SK-N-SH (cell line): ENCODE measurements at places on chromosomes 1 and 21. TPM values are rescaled to one million over a fixed set of nuclear protein-coding genes. Genes with fewer than 3 reads are reported as not detected.

DNA sequence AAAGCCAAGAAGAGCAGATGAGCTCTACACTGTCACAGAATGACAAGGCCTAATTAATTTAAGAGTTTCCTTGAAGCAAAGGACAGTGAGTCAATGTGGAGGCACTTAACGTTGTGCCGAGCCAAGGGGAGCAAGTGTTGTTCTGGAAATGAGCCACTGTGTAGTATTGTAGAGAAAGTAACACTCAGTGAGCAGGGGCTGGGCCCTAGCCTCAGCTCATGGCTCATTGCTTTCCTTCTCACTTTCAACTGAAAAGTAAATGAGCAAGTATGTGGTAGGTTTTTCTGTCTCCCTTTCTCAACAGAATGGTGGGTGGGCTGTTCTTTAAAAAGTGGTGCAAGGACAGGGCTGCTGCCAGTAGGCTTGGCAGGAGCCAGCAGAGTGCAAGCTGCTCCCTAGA lies 11.8 kb upstream of the KIAA0040 start:
- DNase-seq, result no peak
- no peak overlapping the region for H3K27ac ChIP-seq
- no peak overlapping the region for H3K4me3 ChIP-seq
- no peaks in the 10 kb centered on the region for H3K4me1 ChIP-seq
- no peaks in the 10 kb centered on the region for H3K36me3 ChIP-seq

GRCh38 chr1:10848109-10848684 lies 51.8 kb upstream of the CASZ1 start:
- no peak overlapping the region for H3K27ac ChIP-seq
- H3K4me1 ChIP-seq, result no peaks in the 10 kb centered on the region
- DNase-seq, result no peak
- H3K4me3 ChIP-seq, result no peak overlapping the region
- no peaks in the 10 kb centered on the region for H3K36me3 ChIP-seq

The PPIAL4G gene
- polyA plus RNA-seq, result not detected in 2 replicates

GRCh38 chr1:197904126-197904787 lies 1.8 kb downstream of the C1orf53 start:
- peaks cover 6% of the 10 kb centered on the region for H3K4me1 ChIP-seq
- no peak overlapping the region for H3K27ac ChIP-seq
- no peaks in the 10 kb centered on the region for H3K36me3 ChIP-seq
- no peak for DNase-seq
- no peaks in the 10 kb centered on the region for H3K27me3 ChIP-seq

The MT1HL1 gene
- not detected in 2 replicates for polyA plus RNA-seq

- H3K27ac ChIP-seq, result no peak overlapping the region
- no peak for DNase-seq
- H3K27me3 ChIP-seq, result no peaks in the 10 kb centered on the region
- H3K4me3 ChIP-seq, result no peak overlapping the region
These were observed 949.4 kb upstream of the ADGRL4 start for GRCh38 chr1:79955966-79956365.

The CLEC20A gene
- polyA plus RNA-seq, result not detected in 2 replicates

DNA sequence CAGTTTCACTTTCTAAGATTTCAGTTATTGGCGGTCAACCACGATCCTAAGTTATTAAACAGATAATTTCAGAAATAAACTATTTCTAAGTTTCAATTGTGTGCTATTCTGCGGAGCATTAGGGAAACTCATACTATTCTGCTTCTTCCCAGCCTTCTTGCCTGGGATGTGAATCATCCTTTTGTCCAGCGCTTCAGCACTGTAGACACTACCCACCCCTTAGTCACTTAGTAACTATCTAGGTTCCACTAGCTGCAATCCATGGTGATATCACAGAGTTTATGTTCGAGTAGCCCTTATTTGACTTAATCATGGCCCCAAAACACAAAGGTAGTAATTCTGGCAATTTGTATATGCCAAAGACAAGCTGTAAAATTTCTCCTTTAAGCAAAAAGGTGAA lies 279.9 kb upstream of the ADAMTS5 start:
- no peaks in the 10 kb centered on the region for H3K4me1 ChIP-seq
- no peaks in the 10 kb centered on the region for H3K27me3 ChIP-seq
- no peak overlapping the region for H3K27ac ChIP-seq

GRCh38 chr1:2977886-2978611 lies 43.2 kb upstream of the ACTRT2 start:
- no peak for DNase-seq
- no peaks in the 10 kb centered on the region for H3K27me3 ChIP-seq
- H3K4me3 ChIP-seq, result no peak overlapping the region
- H3K27ac ChIP-seq, result no peak overlapping the region

- peaks cover 3% of the 10 kb centered on the region; the same call in 1 of the 2 replicates for H3K27me3 ChIP-seq
- no peak within 1 kb of the TSS for H3K27ac ChIP-seq
- peaks cover 20% of the 10 kb centered on the region; the same call in 1 of the 2 replicates for H3K4me1 ChIP-seq
- DNase-seq, result peak; percentile 99
- H3K4me3 ChIP-seq, result peak within 1 kb of the TSS; percentile 62
- no peaks in the 10 kb centered on the region for H3K36me3 ChIP-seq
These were observed at the start of gene RPS6KA1 for GRCh38 chr1:26529655-26530409. Gene RPS6KA1 (plus strand): TSS chr1:26529761. CDS start chr1:26529921, 160 bp downstream.

The VANGL1 gene
- 5.4 TPM in 2 replicates for polyA plus RNA-seq

DNA sequence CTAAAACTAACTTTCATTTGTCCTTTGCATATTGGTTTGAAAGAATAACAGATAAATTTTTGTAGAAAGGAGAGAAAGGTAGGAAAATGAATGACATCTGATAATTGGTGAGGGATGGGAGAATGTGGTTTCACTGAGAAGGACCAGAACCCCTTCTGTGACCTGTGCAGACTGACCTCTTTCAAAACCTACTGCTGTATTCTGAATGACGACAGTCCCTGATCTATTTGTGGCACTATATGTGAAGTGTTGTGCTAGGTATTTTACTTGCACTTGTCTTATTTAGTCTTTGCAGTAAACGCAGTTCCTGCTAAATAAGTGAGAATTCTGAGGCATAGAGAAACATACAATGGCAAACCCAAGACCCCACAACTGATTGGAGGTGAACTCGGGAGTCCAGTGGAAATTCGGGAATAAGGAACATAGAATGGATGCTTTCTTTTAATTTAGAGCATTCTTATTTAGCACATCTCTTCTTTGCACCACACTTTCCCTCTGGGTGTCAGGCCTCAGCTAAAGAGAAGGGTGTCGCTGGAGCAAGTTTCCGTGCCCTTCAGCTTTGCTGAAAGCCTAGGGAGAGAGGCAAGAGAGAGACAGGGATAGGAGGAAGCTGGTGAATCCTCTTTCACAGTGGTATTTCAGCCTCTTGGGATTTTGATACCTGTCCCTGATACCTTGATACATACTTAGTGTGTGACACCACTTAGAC lies 230.2 kb downstream of the PAPPA2 start:
- DNase-seq, result no peak
- H3K27me3 ChIP-seq, result no peaks in the 10 kb centered on the region
- H3K36me3 ChIP-seq, result no peaks in the 10 kb centered on the region
- peaks cover 23% of the 10 kb centered on the region; the same call in 1 of the 2 replicates for H3K4me1 ChIP-seq

DNA sequence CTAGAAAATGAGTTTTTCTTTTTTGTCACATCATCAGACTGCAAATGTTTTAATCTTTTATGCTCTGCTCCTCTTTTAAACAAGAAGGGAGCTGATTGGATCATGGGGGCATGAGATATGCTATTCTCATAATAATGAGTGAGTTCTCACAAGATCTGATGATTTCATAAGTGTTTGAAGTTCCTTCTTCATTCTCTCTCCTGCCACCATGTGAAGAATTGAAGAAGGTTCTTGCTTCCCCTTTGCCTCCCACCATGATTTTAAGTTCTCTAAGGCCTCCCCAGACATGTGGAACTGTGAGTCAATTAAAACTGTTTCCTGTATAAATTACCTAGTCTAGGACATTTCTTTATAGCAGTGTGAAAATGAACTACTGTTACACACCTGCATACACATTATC lies 218.2 kb downstream of the NRIP1 start:
- no peaks in the 10 kb centered on the region for H3K4me1 ChIP-seq
- no peak overlapping the region for H3K27ac ChIP-seq
- no peak overlapping the region for H3K4me3 ChIP-seq

DNA sequence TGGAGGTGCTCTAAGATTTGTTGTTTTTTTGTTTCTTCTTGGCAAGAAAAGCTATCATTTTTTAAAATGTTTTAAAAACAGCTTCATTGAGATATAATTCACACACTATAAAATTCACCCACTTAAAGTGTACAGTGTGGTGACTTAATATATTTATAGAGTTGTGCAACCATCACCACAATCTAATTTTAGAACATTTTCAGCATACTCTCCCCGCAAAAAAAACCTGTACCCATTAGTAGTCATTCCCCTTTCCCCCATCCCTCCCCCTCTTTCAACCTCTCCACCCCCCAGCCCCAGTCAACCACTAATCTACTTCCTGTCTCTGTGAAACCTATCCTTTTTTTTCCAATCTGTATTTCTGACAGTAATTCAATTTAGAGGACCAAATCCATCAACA lies 30.6 kb downstream of the ZC3H11B start:
- H3K27ac ChIP-seq, result no peak overlapping the region
- no peak for DNase-seq
- no peaks in the 10 kb centered on the region for H3K4me1 ChIP-seq

GRCh38 chr1:167718914-167719691 lies 2.7 kb upstream of the MPZL1 start:
- no peak overlapping the region for H3K27ac ChIP-seq
- H3K27me3 ChIP-seq, result no peaks in the 10 kb centered on the region
- H3K36me3 ChIP-seq, result no peaks in the 10 kb centered on the region
- no peak for DNase-seq
- H3K4me3 ChIP-seq, result no peak overlapping the region
